Hematopoietic multipotent progenitor cell treated with erythropoietin and hydrocortisone succinate and interleukin-3 and kit ligand, for 15 days (in vitro differentiated cells): ENCODE measurements at places on chromosomes 13 and 19.

- DNase-seq: no peak
These were observed 6.4 kb downstream of the DACH1 start for GRCh38 chr13:71860547-71861138.

GRCh38 chr19:11204943-11205349 is 7.6 kb upstream of the KANK2 start:
- no peak for DNase-seq

GRCh38 chr13:102309110-102309509 is 92.7 kb downstream of the FGF14 start:
- no peak for DNase-seq

DNA sequence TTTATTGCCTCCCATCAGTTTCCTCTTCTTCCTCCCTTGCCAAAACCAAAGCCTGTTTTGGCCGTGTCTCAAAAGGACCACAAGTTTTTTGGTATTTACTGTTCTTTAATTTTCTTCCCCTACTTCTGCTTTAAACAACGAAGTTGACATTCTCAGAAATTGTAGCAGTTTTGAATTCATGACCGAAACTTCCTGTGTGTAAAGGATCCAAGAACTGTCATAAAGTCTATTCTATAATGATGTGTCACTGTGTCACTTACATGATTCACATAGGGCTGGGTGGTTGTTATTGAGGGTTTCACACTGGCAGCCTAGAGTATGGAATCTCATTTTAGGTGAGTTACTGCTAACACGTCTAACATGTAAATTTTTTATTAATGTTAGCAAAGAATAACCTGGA is 741.0 kb upstream of the KLHL1 start:
- DNase-seq: no peak

DNA sequence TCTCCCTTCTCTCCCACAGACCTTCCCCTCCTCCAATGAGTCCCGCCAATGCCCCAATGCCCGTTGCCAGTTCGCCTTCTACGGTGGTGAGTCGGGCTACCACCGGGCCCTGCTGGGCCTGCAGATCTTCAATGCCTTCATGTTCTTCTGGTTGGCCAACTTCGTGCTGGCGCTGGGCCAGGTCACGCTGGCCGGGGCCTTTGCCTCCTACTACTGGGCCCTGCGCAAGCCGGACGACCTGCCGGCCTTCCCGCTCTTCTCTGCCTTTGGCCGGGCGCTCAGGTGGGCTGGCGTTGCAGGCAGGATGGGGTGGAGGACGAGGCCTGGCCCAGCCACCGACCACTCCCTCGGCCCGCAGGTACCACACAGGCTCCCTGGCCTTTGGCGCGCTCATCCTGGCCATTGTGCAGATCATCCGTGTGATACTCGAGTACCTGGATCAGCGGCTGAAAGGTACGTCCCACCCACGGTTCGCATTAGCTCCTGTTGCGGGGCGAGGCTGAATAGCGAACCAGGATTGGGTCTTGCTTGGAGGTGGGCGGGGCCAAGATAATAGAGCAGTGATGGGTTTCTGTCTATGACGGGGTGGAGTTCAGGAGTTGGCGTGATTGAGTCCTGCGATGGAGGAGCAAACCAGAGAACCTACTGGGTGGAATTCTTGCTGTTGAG is 11.1 kb downstream of the SLC44A2 start:
- DNase-seq: no peak

DNA sequence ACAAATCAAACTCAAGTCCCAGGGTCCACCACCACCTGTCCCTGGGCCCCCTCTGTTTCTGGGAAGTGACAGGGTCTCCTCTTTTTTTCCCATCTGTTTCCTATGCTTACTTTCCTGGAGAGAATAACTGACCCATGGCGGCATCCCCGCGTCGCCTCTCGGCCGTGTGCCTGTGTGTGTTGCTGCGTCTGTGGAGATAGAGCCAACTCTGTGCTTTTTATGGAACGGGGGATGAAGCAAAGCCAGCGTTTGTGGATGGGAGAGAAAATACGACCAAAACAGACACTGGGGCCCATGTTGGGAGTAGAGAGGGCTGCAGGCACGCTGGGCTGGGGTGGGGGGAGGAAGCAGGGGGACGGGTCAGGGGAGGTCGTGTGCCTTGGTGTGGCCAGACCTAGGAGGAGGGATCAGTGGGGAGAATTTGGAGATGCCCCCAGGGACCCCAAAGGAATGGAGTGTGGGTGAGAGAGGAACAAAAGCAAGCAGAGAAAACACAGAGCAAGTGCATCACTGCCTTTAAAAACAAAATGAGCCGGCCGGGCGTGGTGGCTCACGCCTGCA is 16.6 kb downstream of the PLK5 start:
- DNase-seq: no peak

DNA sequence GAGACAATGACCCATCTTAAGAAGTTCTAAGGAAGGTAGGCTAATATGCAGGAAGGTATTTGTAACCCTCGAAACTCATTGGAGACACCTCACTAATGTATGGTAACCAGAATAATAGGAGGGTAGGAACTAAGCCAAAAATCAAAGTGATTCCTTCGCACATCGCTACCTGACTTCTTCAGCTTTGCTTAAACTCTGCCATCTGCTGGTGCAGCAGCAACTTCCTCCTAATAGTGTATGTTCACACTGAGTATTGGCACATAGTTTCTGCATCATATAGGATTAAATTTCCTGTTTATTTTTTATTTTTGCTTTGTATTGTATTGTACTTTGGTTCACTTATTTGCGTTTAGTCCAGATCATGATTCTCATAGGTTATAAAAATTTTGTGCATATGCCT is 676.2 kb downstream of the GPC5 start:
- no peak for DNase-seq

- DNase-seq: no peak
These were observed 365.4 kb downstream of the ITGBL1 start for GRCh38 chr13:101817898-101818297.

GRCh38 chr19:55695511-55696290 is 20.7 kb downstream of the EPN1 start:
- no peak for DNase-seq

DNA sequence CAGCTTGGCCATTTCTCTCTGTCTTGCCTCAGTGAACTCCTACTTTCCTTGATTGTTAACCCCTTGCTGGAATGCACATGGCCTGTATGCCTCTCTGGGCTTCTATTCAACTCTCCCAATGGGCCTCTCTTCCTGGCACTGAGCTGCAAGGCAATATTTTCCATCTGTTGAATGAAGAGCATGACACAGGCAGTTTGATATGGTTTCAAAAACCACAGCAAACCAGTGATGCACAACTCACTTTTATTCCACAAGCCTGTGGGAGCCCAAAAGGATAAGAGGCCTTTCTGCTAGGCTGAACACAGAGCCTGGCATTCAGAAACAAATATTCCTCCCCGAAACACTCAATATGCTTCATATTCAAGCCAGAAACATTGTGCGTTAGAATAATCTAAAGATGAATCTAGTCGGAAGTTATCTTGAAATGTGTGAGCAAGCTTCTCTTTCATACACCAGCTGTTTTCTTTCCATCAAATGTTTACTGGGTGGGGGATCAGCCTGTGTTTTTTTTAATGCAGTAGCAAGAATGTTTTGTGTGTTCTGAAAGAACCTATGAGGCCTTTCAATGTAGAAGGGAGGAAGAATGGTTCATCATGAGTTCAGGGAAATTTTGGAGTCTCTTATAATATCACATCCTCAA is 443.1 kb upstream of the SPRY2 start:
- no peak for DNase-seq

DNA sequence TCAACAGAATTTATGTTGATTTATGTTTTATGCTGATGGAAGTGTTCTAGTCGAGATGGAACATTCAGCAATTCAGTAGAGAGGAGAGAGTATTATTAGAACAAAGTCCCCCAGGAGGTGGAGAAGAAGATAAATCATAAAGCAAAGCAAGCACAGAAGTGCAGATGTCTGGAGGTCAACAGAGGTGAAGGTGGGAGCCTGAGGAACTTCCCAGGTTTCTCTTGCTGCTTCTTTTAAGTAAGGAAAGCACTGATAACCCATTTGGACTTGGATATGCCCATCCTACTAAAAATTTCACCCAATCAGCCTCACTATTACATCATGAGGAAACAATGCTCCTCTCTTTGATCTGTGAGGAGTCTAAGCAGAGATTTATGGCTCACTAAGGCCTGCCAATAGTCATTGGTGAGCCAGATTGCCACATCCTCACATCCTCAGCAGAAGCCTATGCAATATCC is 98.8 kb downstream of the EPSTI1 start:
- DNase-seq: no peak

DNA sequence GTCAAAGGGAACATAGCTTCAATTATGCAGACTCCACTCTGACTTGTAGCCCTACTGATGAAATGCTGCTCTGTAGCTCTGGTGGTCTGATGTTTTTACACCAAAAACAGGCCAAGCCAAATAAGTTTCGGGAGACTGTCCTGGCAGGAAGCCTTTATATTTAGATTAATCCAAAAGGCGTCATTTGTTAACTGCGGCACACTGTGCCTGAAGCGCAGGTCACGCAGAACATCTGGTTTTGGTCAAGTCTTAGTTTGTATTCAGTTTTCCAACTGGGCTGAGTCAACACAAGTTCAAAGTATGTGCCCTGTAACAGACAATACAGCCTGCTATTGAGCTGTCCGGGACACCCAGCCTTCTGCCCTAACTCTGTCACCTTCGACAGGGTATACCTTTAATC is 154.6 kb upstream of the IPO5 start:
- DNase-seq: no peak
